ENCODE measurements at places on chromosomes 3 and 15.

- DNase-seq = no peak
Observed at GRCh38 chr3:34858067-34858660, 781.2 kb upstream of the ARPP21 start.

DNA sequence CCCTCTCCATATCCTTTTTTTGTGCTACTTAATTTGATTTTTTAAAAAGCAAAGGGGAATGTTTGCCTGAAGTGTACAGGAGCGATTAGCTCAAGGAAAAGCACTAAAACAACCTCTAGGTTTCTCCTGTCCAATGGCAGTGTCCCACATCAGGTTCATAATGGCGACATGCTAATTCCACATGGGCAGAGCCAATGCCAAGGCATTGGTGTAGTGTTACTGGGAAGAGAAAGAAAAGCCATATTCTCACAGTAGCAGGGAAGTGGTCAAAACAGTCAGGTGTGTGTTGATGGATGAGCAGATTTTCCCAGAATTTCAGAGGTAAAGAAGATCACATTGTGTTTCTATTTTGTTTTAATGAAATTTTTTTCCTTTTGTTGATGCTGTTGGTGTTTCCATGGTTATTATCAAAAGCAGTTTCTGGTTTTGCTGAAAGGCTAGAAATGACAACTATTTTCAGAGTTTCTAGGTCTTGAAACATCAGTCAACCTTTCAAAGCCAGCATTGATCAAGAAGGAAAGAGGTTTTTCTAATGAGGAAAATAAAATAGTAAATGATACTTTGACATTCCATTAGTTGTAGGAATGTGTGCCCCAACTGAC lies 65.2 kb downstream of the FNDC3B start:
- DNase-seq = peak; percentile 54

DNA sequence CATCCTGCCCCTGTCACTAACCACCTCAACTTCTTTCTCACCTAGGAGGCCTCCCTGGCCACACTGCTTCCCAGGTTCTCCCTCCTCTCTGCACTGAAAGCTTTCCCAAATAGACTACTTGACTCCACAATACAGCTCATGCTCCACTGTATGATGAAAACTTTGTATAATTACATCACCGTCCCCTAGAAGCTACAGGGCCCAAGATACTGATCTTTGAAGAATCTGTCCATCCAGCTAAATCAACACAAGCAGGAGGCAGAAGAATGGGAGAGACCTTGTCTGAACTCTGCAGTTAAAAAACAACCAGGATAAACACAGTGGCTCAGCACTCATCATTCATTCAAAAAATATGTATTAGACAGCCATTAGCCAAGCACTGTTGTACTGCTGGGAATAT lies 26.4 kb upstream of the RPS17 start:
- DNase-seq = no peak

DNA sequence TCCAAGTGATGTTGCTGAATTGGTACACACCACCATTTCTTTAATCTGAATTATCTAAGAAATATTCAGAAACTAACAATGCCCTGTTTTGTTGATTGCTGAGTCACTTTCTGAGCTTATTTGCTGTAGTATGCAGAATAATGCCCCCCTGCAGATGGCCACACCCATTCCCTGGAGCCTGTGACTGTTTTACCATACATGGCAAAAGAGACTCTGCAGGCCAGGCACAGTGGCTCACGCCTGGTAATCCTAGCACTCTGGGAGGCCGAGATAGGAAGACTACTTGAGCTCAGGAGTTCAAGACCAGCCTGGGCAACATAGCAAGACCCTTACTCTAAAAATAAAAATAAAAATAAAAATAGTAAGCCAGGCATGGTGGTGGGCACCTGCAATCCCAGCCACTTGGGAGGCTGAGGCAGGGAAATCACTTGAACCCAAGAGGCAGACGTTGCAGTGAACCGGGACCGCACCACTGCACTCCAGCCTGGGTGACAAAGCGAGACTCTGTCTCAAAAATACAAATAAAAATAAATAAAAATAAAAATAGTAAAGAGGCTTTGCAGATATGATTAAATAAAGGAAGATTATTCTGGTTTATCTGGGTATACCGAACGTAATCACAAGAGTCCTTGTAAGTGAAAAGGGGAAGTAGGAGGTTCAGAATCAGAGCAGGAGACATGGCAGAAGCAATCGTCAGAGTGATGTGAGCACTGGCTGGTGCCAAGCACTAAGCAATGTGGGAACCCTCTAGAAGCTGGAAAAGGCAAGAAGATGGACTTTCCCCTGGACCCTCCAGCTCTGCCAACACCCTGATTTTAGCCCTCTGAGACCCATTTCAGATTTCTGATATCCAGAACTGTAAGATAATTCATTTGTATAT lies 19.0 kb downstream of the PCYT1A start:
- DNase-seq = peak; percentile 89

DNA sequence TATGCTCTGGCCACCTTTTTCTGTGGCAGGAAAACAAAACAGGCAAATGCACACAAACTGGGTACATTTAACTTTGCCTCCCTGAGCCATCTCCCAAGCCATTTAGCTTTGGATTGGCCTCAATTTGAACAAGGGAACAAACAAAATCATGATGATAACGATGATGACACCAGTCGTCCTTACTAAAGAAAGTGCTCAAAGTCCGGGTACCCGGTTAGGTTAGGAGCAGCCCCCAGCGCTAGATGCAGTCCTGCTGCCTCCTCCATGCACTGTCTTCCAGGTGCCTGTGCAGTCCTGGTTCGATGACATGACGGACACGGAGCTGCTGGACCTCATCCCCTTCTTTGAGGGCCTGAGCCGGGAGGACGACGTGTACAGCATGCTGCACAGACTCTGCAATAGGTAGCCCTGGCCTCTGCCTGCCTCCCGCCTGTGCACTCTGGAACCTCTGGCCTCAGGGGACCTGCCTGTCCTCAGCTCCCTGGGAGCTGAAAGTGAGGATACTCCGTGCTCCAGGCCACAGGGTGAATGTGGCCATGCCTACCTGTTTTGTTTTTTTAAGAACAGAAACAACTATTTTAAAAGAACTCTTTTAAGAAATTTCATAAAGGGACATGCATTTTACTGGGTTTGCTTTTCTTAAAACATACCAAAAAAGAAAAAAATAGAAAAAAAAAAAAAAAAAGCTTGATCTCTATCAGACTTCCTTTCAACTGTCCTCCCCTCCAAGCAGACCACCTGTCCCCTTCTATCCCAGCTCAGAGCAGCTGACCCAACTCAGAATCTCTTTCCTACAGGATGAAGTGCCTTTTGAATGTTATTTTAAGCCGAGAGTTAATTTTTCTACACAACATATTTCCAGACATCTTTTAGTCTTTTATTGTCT lies 9.9 kb upstream of the VILL start:
- DNase-seq = no peak

DNA sequence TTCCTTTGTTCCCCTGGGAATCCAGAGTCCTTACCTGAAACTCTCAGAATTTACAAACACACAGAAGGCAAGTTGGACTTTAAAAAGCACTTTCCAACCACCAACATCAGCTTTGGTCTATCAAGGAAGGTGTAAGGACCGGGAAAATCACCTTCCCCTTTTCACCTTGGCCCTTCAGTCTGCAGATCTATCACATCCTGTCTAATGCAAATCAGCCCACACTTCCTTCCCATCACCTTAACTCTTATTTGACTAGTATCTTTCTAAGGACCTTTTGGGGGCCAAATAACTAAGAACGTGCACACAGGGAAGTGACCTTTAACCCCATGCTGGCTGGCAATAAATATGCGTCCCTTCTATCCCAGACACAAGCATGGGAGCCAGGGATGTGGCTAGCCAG lies 320.6 kb downstream of the ARRDC4 start:
- DNase-seq = no peak

GRCh38 chr15:101498717-101499480 lies 9.4 kb upstream of the PCSK6 start:
- DNase-seq = no peak

- DNase-seq = peak; percentile 47
Observed at GRCh38 chr15:66698318-66698961, 3.6 kb upstream of the SMAD6 start.

- DNase-seq = no peak
Observed at GRCh38 chr3:16211176-16211904, 36.9 kb downstream of the GALNT15 start.

- DNase-seq = no peak
Observed at GRCh38 chr3:122374034-122374433, 9.0 kb downstream of the MIX23 start.

DNA sequence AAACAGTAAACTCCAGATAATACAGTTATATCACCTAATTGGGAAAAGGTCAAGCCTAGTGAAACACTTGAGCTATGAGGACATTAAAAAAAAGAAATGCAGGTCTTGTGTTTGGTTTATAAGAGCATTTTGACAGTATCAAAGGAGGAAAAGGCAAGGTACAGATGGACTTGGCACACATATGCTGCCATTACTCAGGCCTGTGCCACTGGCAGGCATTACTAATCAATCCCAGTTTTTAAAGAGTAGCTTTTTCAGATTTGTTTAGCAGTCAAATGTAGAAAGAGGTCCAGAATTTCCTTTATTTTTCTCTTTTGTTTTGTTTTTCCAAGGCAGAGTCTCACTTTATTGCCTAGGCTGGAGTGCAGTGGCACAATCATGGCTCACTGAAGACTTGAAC lies 38.9 kb downstream of the MDFIC2 start:
- no peak for DNase-seq

DNA sequence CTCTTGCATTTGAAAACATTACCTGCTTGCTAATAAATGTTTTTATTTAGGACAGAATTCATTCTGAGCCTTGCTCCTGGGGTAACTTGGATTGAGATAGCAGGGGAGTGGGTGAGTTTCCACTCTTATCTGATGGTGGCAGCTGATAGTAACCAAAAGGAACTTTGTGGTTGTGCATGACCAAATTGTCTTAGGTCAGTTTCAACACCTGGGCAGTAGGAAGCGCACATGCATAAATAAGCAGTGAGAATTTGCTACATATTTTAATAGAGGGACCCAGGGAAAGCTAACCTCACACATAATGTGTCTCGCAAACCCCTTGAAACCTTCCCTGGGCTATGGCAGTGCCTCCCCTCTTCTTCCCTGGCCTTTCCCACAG lies 65.4 kb upstream of the XCR1 start:
- no peak for DNase-seq

GRCh38 chr3:3783210-3783609 lies 16.0 kb upstream of the LRRN1 start:
- DNase-seq = no peak

DNA sequence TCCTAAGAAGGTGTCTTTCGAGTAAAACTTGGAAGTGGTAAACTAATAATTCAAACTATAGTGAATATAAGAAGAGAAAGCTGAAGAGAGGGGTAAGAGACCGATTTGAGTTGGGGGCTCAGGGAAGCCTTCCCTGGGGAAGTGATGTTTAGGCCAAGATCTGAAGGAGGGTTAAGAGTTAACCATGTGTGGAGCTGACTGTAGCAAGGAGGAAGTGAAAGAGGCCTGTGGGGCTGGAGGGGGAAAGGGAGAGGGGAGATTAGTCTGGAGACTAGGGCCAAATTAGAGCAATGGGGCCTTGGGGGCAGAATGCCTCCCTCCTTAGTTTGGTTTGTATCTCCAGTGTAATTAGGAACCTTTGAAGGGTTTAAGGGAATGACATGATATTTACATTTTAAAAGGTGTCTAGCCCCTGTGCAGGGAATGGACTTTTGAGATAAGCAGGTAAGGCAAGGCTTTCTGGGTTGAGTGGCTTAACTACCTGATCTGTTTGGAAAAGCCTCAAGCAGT lies 2.2 kb downstream of the ZNF592 start:
- no peak for DNase-seq

- DNase-seq = no peak
Observed at GRCh38 chr15:57255751-57256341, 120.5 kb upstream of the CGNL1 start.

- no peak for DNase-seq
Observed at GRCh38 chr15:84818261-84819131, 1.3 kb downstream of the ALPK3 start.

DNA sequence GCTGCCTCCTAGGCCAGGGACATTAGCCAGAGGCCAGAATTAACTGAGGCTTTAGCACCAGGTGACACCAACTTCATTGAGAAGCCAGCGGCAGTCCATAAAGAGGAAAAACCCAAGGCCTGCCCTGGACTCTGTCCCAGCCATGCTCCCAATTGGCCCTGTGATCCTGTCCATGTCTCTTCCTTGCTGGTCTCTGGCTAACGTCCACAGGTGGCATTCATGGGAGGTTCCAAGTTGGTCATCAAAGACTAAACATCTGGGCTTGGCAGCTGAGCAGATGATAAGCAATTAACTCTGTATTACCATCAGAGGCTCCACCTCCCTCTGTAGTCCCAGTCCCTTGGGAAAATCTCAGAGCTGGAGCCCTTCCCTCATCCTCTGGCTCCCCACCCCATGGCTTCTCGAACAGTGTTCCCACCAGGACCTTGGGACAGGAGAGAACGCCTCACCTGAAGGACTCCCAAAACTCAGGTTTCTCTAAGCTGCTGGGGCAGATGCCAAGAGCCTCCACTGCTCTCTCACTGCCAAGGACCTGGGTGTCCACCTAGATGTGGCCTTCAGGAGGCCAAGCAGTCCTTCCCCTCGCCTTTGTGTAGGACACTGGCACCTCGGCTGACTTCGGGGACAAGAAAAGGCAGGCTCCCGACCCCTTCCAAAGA lies 40.4 kb downstream of the GOLGA6A start:
- DNase-seq = no peak

- no peak for DNase-seq
Observed at GRCh38 chr15:42493679-42494078, 1.8 kb upstream of the SNAP23 start.

DNA sequence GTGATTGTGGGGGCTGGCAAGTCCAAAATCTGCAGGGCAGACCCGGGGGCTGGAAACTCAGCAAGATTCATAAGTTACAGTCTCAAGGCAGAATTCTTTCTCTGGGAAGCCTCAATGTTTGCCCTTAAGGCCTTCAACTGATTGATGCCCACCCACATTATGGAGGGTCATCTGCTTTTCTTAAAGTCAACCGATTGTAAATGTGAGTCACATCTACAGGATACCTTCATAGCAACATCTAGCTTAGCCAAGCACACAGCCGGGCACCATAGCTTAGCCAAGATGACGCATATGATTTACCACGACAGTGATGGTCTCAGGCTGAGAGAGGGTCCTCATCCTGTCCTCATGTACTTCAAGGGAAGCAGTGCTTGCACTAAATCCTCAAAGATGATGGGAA lies 43.5 kb downstream of the IDH2 start:
- DNase-seq = no peak

GRCh38 chr3:14179114-14179465 lies 473 bp downstream of the LSM3 start:
- DNase-seq = no peak

DNA sequence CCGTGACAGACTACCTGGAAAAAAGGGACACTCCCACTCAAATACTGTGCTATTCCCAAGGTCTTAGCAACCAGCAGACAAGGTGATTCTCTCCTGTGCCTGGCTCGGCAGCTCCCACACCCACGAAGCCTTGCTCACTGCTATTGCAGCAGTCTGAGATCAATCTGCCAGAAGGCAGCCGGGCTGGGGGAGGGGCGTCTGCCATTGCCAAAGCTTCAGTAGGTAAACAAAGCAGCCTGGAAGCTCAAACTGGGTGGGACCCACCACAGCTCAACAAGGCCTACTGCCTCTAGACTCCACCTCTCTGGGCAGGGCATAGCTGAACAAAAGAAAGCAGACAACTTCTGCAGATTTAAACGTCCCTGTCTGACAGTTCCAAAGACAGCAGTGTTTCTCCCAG lies 128.4 kb upstream of the SETMAR start:
- DNase-seq = no peak

GRCh38 chr3:141941093-141941492 lies 64.7 kb downstream of the ATP1B3 start:
- DNase-seq = no peak

- no peak for DNase-seq
Observed at GRCh38 chr15:98938105-98938417, 69.5 kb downstream of the PGPEP1L start.
